ENCODE measurements at places on chromosomes 16 and 17.

- peak; percentile 83 for DNase-seq
These were observed 7.4 kb upstream of the ABR start for GRCh38 chr17:1186923-1187771.

GRCh38 chr17:79836510-79836971, 2.7 kb downstream of the CBX4 start:
- no peak for DNase-seq

GRCh38 chr17:44901411-44901921, 2.2 kb upstream of the EFTUD2 start:
- DNase-seq: no peak

GRCh38 chr17:71765437-71765836, 355.4 kb upstream of the SOX9 start:
- no peak for DNase-seq

- DNase-seq: no peak
These were observed 9.2 kb upstream of the PRKCB start for GRCh38 chr16:23826528-23827045.

DNA sequence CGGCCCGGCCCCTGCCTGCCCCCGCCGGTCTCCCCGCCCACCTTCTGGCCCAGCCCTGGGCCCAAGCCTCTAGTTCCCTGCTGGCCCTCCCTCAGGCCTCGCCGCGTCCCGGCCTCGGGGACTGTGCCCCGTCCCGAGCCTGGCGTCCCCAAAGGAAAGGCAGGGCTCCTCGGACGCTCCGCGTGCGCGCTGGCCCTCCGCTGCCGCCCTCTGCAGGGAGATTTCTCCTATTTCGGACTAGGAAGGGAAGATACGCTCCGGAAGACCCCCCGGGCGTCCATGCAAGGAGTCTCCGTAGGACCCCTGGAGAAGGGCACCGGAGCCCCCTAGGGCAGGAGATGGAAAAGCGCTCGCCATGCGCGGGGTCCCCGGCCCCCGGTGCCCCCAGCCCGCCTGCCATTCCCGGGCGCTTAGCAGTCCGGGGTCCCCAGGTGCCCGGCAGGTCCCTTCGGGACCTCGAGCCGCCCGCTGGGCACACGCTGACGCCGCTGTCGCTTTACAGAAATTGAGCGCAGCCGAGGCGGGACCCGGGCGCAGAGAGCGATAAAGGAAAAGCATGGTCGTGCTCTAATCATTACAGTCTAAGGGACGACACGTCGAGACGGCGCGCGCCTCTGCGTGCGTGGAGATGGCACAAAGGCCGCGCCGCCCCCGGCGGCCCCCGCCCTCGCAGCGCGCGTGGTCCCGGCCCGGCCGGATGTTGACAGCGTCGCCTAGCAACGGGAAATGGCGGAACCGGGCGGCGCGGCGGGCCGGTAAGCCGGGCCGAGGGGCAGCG, at the start of gene CCDC40:
Gene CCDC40, plus strand, starts transcription at position 706 of the 778 bp plus-strand sequence. Its CDS starts 21 bp downstream, at position 727.
- peak; percentile 74 for DNase-seq

DNA sequence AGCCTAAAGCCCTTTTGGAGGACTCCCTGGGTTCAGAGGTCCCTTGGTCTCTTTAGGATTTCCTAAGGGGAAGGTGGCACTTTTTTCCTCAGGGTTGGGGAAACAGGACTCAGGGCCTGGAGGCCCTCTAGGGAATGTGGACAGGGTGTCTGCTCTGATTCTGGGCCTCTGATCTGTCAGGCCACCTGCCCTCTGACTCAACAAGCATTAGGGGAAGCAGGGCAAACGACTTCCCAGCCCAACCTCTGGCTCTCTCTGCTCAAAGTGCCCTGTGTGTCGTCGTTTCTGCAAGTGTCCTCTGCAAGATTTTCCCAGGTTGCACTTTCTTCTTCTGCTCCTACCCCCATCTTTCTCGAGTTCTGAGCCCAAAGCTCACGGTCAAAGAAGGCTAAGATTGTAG, 6.6 kb upstream of the IGFBP4 start:
- no peak for DNase-seq

- no peak for DNase-seq
These were observed 126.9 kb upstream of the WSCD1 start for GRCh38 chr17:5943232-5943631.

DNA sequence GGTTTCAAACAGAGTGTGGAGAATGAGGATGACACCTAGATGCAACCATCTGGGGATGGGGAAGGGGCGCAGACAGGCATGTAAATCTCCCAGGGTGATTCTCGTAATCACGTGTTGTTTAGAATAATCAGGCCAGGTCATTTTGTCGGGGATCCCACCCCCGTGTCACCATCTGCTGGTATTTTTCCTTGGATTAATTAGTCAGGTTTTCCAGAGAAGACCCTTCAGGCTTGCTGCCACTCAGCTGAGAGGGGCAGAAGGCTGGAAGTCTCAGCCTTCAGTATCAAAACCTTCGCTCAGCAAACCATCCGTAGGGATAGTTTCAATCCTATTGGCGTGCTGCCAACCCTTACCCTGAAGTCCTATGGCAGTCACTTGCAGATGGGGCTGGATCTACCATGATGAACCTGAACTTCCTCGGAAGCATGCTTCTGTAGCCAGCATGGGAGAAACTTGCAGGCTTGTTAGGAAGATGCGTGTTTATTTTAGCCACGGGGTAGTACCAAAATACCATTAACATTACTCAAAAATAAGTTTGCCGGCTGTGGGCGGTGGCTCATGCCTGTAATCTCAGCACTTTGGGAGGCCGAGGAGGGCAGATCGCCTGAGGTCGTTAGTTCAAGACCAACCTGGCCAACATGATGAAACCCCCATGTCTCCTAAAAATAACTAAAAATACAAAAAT, 7.5 kb upstream of the ADCY9 start:
- no peak for DNase-seq

- DNase-seq: no peak
These were observed 263.3 kb upstream of the CDH5 start for GRCh38 chr16:66103211-66103610.

GRCh38 chr17:65332375-65332774, 195.2 kb downstream of the RGS9 start:
- no peak for DNase-seq

GRCh38 chr16:5604770-5605169, 507.2 kb upstream of the EEF2KMT start:
- peak; percentile 39 for DNase-seq

DNA sequence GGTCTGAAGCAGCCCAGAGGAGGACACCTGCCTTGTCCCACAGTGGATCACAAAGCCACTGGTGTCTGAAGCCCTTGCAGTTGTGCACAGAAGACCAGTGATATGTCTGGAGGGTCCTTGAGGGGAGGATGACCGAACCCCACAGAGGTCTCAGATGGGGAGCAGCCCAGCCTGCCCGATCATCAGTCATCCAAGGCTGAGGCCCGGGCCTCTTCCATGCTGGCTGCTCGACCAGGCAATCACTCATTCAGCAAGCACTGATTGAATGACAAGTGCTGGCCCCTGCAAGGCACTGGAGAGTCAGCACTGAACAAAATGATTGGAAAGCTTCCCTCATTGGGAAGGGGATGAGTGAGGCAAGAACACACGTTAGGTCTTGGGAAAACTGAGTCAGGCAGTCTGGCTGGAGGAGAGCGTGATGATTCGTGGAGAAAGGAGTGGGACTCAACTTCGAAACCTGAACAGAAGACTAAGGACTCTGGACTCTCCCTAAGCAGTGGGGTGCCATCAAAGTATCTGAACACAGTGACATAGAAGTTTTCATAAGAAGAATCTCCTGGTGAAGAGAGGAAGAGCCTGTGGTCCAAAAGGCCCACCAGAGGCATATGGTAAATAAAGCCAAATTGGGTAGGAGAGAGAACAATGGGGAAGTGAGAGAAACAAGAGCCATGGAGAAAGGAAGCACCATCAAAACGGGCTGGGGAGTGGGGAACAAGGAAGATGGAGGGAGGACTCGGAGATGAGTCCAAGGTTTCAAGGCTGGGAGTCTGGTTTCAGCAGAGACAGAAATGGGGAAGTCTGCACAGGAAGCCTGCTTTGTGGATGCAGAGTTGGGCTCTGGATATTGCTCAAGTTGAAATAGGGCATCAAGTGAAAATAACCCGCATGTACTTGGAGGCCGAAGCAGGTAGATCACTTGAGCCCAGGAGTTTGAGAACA, 10.2 kb downstream of the PIK3R5 start:
- DNase-seq: no peak

DNA sequence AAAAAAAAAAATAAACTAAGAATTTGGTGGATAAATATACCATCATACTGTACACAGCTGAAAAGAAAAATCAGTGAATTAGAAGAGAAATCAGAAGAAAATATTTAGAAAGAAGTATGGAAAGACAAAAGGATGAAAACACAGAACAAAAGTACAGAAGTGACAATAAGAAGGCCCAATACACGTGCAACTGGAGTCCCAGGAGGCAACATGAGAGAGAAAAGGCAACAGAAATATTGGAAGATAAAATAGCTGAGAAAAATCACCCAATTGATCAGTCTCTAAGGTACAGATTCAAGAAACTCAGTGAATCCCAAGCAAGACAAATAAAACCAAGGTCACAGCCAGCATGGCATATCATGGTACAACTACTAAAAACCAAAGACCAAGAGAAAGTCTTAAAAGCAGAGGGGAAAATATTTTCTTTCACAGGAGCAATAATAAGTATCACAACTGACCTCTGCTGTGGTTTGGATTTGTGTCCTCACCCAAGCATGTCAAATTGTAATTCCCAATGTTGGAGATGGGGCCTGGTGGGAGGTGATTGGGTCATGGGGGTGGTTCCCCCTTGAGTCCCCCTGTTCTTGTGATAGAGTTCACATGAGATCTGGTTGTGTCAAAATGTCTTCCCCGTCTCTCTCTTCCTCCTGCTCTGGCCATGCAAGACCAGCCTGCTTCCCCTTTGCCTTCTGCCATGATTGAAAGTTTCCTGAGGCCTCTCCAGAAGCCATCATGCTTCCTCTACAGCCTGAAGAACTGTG, 20.2 kb upstream of the ENGASE start:
- DNase-seq: no peak

DNA sequence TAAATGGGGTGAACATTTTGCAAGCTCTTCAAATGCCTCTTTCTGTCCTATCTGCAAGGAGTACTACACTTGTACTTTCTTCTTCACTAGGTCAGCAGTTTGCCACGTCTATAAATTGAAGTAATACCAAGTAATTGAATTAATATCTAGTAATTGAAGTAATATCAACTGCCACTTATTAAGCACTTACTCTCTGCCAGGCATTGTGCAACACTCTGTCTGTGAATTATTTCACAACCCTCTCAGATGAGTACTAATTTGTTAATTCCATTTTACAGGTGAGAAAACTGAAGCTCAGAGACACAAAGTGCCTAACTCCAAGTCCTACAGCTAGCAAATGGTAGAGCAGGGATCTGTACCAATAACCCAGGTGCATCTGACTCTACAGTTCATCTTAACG, 4.1 kb downstream of the SDR42E1 start:
- DNase-seq: no peak

DNA sequence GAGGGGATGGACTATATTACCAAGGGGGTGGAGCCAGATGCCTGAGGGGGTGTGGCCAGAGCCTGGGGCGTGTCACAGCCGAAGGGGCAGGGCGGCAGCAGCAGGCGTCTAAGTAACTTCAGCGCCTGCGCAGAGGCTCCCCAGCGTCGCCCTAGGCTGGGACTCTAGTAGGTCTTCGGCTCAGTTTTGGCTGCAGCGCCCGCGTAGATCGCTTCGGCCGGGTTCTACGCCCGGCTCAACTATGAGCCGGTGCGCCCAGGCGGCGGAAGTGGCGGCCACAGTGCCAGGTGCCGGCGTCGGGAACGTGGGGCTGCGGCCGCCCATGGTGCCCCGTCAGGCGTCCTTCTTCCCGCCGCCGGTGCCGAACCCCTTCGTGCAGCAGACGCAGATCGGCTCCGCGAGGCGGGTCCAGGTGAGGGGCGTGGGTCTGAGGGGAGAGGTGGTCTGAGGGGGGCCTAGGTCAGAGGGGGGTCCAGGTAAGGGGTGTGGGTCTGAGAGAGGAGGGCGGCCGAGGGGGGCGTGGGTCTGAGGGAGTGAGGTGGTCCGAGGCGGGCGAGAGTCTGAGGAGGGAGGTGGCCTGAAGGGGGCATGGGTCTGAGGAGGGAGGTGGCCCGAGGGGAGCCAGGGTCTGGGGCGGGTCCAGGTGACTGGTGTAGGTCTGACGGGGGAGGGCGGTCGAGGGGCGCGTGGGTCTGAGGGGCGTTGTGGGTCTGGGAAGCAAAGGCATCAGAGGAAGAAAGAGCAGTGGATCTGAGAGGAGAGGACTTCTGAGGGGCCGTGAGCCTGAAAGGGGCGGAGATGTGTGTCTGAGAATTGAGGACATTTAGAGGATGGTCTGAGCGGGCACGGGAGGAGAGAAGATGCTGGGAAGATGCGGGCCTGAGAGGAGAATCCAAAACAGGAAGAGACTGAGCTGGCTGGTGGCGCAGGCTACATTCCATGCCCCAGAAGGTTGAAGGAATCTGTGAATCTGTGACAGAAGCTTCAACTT, at the start of gene LPCAT2:
Gene LPCAT2, plus strand, starts transcription at position 132 of the 991 bp plus-strand sequence. Its CDS starts 110 bp downstream, at position 242.
- peak; percentile 5 for DNase-seq

GRCh38 chr17:67718325-67718941, 697 bp downstream of the NOL11 start:
- no peak for DNase-seq

DNA sequence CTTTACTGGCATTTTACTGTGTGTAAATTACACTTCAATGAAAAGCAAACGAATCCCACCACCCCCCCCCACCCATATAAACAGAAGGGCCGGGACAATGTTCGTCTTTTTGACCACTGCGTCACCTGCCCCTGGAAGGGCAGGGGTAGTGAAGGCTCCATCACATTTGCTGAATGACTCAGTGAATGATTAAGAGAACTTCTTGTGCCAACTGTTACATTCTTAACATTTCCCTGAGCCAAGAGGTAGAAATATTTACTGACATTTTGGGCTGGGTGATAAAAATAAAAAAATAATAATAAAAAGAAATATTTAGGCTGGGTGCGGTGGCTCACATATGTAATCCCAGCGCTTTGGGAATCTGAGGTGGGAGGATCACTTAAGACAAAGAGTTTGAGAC, 24.1 kb downstream of the C16orf96 start:
- no peak for DNase-seq

GRCh38 chr17:6435968-6436367, 1.0 kb upstream of the AIPL1 start:
- peak; percentile 79 for DNase-seq

DNA sequence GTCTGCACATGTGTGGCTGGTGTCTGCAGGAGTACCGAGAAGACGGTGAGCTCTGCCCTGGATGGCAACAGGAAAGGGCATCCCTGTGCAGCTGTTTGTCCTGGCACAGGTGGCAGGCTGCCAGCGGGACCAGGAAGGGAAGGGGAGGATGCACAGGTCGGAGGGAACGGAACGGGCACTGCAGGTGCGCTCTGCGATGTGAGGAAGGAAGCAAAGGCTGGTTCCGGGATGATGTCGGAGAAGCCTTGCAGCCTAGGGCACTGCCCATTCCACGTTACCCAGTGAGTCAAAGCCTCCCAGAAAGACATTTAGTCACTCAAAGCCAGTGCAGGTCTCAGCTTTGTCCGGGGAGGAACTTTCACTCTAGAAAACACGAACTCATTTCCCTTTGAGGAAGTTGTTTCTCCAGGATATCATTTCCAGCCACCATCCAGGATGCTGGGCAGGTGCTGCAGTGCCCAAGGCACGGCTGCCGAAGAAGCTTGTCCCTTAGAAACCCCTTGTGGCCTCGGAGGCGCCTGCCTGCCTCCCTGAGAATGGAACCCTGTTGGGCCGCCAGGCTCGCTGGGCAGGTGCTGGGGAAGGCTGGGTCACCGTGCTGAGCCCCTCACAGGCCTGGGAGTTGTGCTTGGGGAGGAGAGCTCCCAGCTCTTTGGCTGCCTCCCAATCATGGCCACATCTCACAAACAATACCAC, 4.5 kb upstream of the TMEM235 start:
- DNase-seq: no peak

GRCh38 chr16:57225978-57226377, 19.1 kb upstream of the ARL2BP start:
- DNase-seq: no peak

- no peak for DNase-seq
These were observed 22.8 kb upstream of the ACSM2B start for GRCh38 chr16:20598832-20599469.

Data from G401 (cell line).